ENCODE measurements at places on chromosomes 7 and 10.

- DNase-seq = no peak
Measured at GRCh38 chr7:22667562-22668239, 59.3 kb upstream of the IL6 start.

- DNase-seq = no peak
Measured at GRCh38 chr10:28014651-28015050, 15.8 kb upstream of the ODAD2 start.

GRCh38 chr7:135197906-135198655 lies 13.2 kb downstream of the WDR91 start:
- DNase-seq = no peak

DNA sequence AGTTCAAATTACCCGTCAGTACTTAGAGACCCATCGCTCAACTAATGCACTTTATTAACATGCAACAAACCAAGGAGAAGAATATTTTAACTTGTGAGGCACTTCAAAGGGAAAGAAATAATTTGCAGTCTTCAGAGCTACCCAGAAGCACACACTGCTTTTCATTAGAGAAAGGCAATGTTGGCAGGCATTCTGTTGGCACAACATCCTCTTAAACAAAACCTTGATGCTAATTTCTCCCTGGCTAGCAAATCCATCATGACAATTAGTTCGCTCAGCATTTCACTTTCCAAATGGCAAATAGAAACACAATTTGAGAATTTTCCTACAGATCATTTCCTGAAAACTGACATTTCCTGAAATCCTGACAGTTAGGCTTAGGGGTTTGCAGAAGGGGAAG lies 155.6 kb upstream of the FAM13C start:
- no peak for DNase-seq

GRCh38 chr7:97480772-97481390 lies 251.0 kb upstream of the TAC1 start:
- no peak for DNase-seq

GRCh38 chr7:30186725-30187124 lies 51.9 kb downstream of the MTURN start:
- no peak for DNase-seq

DNA sequence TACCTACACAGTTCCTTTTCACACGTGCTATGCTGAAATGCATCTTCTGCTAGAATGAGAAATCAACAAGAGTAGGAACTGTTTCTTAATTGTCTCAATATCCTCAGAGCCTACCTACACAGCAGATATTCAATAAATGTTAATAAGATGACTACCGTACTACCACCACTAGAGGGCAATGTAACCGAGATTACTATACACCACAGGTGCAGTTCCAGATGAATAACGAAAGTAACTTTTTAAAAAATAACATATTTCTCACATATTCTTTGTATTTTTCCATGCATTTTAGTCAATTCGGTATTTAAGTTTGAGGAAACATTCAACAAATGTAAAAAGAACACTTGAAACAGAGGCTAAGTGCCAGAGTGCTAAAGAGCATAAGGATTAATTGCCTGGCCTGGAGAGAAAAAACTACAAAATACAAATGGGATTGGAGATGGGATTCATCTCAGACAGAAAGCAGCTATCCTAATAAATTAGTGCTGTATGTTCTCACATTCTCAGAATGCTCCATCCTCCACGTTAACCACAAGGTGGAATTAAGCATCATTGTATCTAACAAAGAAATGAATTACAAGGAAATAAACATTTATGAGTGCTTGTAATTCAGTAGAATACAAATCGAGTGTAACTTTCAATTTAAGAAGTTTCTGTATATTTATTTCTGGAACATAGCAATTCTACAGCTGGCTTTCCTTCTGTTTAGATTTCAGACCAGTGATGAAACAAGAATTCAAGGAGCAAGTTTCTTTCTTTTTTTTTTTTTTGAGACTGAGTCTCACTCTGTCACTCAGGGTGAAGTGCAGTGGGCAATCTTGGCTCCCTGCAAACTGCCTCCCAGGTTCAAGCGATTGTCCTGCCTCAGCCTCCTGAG lies 20.3 kb upstream of the HECTD2 start:
- DNase-seq = no peak

GRCh38 chr7:131124867-131125266 lies 202.8 kb upstream of the MKLN1 start:
- DNase-seq = no peak

DNA sequence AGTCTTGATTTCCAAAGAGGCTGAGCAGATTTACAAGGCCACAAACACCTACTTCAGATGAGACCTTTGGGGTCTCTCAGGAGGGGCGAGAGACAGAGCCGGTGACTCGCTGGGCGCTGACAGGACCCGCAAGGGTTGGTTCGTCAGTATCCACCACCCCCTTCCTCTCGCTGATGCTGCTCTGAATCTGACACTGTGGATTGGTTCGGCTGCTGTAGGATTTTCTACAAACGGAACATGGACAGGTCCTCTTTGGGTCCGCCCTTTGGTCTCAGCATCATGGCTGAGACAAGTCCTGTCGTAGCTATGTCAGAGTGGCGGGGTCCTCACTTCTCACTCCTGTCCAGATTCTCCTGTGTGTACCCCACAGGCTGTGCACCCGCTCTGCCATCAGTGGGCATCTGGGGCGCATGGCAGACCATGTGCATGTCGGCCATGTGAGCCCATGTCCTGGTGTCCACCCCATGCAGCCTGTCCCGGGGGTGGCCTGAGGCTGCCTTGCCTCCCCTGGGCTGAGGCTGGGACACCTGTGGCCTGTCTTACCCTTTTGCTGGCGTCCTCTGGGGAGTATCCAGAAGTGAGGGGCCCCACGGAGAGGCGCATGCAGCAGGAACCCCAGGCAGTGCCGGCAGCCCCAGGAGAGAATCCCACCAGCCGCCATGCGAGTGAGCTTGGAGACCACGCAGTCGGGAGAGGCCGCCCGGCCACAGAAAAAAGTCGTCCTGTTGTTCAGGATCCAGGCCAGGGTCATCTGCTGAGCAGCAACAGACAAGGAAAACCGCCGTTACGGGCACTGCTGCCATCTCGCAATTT lies 21.6 kb upstream of the FAM20C start:
- DNase-seq = no peak

DNA sequence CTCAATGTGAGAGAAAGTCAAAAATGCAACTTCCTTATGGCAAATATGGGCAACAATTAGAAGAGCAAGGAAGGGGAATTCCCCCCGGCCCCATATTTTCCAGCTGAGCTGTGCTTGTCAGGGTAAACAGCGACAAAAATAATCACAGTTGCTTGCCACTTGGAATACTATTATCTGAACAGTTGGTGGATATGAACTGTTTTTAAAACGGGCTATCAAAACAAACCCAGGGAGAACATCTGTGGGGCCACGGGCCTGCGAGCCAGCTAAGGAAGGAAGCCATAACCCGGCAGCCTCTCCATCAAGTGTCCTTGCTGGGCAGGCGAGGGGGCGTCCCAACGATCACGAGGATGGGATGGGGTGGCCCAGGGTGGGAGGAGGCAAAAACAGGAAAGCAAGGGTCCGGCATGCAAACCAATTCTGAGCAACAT lies 228.4 kb downstream of the ARHGAP12 start:
- no peak for DNase-seq

- DNase-seq = no peak
Measured at GRCh38 chr7:135147899-135148721, at the start of gene TMEM140. Gene TMEM140, plus strand, starts transcription at chr7:135148072. Its CDS starts 16,370 bp downstream, at chr7:135164442.

- DNase-seq = no peak
Measured at GRCh38 chr10:63388421-63389031, 77.3 kb downstream of the JMJD1C start.

- no peak for DNase-seq
Measured at GRCh38 chr7:133854739-133855138, 272.4 kb upstream of the LRGUK start.

GRCh38 chr7:30430276-30430675 lies 48.3 kb downstream of the NOD1 start:
- DNase-seq = no peak

DNA sequence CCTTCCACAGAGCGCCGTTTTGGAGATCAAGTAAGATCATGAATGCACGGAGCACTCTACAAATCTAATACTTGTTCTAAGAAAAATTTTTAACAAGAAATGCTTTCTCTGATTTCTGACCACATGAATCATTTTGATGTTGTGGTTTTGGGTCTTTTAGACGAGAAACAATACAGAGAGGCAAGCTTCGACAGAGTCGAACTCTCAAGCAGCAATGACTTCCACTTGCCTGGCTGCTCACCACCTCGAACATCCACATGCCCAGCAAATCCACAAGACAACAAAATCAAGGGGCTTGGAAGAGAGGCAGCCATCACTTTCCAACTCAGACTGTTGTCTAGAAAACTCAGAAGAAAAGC lies 69.4 kb upstream of the GSDME start:
- DNase-seq = no peak

GRCh38 chr10:132465193-132465888 lies 68.3 kb downstream of the PWWP2B start:
- no peak for DNase-seq

DNA sequence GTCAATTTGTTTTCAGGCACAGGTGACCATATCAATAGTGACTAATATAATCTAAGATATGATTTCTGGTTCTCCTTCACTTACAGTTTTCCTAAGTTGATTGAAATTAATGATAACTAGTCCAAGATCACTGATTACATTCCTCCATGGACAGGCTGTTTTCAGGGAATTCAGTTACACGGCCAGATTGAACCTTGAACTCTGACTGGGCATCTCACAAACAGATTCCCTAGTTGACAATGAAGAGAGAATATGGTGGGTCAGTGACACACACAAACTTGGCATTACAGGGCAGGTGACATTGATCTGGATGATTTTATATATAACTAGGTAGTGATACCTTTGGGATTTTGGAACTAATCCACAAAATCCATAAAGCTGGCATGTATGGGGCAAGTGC lies 110.2 kb upstream of the EGR2 start:
- no peak for DNase-seq

- DNase-seq = no peak
Measured at GRCh38 chr10:366186-366585, 230.9 kb downstream of the ZMYND11 start.

GRCh38 chr7:23469150-23469960 lies 936 bp downstream of the IGF2BP3 start:
- no peak for DNase-seq

GRCh38 chr10:119640875-119641526 lies 10.2 kb upstream of the BAG3 start:
- DNase-seq = no peak

GRCh38 chr10:128664729-128665128 lies 538.5 kb upstream of the MKI67 start:
- DNase-seq = no peak

- DNase-seq = no peak
Measured at GRCh38 chr10:115604627-115605026, 511.5 kb downstream of the ATRNL1 start.

DNA sequence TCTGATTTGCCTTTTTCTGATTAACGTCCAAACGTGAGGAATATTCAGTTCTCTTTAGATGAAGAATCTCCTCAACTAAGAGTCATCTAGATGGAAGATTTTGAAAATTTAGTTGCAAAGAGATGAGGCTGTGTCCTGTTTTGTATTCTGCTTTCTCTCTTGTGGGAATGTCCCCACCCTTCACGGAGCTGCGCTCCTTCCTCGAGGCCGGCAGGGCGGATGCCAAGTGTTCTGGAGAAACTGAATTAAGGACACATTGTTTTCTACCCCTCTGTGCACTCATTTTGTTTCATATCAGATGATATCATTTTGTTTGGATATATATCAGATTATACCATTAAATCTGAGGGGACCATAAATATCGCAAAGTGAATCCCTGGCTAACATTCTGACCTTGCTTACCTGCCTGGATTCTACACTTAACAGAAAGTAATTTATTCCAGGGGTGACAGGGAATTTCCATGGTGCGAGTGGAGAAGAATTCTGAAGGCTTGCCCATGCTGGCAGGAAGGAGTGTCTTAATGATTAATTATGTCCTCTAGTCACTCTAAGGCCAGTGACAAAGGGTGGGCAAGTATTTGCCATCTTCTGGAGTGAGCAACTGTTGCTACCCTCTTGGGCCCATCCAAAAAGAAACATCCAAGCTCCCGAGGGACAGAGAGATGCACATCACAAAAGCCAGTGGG lies 47.9 kb upstream of the IGFBP3 start:
- no peak for DNase-seq

DNA sequence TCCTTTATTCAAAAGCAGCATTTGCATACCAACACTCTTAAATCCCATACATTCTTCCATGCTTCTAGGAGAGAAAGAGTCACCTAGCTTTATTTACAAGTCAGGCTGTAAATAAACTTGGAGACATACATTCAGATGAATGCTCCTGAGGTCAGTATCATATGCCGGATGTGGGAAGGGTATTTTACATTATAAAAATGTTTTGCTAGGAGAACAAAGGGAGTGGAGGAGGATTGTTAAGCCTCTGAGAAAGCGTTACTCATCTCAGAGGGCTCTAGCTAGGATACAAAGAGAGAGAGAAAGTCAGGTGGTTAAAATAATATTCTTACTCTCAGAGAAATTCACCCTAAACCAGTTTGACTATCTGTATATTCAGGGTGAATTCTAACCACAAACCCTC lies 300.9 kb upstream of the NPSR1 start:
- DNase-seq = no peak

DNA sequence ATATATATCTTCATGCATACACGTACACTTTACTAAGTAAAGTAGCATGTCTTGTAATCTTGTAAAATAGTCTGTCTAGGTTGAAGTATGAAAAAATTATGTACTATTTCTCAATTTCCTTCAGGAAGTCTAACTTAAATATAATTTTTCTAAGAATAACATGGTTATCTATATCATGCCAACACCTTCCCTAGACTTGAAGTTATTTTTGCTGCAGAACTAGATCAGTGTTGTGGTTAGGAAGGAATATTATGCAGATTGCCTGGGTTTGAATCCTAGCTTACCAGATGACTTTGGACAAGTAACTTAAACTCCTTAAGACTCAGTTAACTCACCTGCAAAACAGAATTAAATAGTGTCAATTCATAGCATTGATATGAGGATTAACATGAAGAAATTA lies 142.2 kb upstream of the SEMA3A start:
- DNase-seq = no peak

Measured in stimulated activated CD8-positive, alpha-beta memory T cell treated with anti-CD3 and anti-CD28 coated beads, Interleukin-2, amount 100 ng/mL, for 1 hour (primary cell).